ENCODE measurements at places on chromosomes 4 and X.
A peak's percentile ranks its signal among the peaks of the same experiment; 100 is the strongest.

DNA sequence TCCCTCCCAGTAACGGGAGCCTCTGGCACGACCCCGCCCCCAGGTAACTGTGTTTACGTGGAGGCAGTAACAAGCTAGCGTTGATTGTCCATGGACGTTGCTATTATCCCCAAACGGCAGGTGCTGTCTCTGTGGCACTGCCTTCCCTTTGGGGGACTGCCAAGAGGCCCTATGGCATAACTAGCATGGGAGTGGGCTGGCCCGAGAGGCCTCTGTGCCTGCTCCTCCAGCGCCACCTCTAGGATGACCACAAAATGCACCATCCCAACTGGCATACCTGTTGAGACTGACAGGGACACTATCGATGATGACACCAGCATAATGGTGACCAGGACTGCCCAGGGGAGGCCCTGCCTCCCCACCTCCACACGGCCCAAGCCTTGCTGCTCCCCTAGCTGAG is 1.5 kb downstream of the SRPK3 start:
- DNase-seq, result no peak

DNA sequence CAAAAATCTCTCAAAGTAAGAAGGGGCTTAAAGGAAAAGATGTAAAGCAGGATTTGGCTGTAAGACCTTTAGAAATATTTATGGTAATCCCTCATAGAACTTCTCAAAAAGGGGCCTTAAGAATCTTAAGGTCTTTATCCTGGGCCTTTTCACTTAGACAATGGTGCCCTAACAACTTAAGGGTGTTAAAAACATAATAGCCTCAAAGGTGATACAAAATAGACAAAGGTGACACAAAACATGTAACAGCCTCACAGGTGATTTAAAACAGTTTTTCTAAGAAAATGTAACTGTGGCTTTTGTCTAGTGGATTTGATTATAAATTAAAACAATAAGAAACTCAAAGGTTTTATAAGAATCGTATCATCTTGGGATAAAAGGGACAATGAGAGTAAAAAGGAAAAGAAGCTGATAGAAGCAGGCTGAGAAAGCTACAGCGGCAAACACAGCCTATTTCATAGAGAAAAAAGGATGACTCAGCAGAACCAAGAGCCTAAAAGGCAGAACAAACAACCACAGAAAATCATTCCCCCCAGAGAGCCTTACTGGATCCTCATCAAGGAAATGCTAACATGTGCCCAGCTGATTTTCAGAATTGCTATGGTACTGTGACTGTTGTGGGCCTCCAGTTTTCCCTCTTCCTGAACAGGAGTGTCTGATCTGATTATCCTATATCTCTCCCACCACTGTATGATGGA is 164.3 kb downstream of the STPG2 start:
- no peak for DNase-seq

DNA sequence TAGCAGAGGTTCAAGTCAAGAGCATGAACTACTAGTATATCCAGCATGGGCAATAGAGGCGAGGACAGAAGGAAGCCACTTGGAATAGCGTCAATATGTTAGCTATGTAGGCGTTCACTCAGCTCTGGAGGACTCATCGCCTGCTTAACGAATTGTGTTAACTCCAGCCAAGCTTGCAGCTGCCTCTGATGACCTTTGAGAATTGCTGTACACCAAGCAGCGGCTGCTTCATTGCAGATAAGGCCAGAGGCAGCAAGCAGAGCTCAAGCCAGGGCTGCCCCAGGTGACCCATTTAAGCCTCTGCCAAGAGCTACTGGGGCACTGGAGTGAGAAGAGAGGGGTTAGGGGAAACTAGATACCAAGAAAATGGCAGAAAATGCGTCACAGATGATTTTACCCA is 160.2 kb upstream of the IGFBP7 start:
- peak; percentile 77 for DNase-seq

GRCh38 chr4:171376724-171377123 is 436.5 kb upstream of the GALNTL6 start:
- no peak for DNase-seq

DNA sequence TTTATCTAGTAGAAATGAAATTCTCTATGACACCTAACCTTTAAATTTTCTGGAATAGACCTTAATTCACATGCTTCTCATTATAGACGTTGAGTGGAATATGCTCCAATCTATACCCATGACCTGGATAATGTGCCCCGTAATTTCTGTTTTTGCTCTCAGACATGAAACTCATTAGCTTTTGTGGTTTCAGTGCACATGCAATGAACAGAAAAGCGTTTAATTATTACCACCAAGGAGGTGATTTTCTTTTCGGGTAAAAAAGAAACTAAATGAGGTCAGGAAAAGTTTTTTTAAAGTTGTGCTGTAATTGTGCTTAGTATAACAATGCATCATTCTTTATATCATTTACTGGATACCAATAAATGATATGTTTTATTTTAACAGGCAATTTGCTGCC is 1703.9 kb upstream of the TENM3 start:
- no peak for DNase-seq

- no peak for DNase-seq
These were observed 56.1 kb downstream of the SLC9A6 start for GRCh38 chrX:136041254-136041812.

DNA sequence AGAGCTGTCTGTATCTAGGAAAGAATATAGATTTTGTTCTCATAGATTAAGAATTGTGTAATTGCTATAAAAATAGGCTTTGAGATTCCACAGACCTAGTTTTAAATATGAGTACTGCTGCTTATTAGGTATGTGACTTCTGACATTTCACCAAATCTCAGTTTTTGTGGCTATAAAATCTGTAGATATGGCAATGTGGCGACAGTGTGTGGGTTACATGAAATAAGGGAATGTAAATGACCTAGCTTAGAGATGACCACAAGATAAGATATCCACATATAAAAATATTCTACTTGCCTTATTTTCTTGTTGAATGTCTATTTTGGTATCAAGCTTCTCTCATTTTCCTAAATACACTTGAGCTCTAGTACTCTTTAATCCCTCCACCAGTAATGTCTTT is 193.8 kb downstream of the UNC5C start:
- no peak for DNase-seq

DNA sequence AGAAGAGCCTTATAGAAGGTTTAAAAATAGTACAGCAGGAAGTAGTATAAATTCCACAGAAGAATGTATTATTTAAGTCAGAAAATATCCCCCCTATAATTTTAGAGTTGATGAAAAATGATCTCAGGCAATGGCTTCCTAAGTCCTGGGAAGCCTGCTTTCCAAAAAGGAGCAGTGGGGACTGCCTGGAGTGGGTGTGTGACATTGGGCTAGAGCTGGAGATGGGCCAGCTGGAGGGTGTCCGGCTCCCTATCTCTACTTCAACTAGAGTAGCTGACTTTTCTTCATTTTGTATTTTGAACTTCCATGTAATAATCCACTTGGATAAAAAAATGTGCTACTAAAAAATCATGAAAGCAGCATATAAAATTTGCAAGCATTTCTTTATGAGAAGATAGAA is 253.9 kb downstream of the ANK2 start:
- peak; percentile 70 for DNase-seq

DNA sequence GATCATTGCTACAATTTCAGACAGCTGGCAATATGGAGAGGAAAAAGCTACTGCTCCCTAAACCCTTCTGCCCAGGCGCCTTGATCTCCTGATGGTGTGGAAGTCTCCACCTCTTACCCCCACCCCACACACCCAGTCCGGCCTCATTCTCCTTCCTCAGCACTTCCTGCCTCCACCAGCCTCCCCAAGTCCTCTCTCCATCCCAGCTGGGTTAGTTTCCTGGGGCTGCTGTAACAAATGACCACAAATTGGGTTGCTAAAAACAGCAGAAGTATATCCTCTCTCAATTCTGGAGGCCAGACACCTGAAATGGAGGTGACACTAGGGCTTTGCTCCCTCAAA is 1.1 kb upstream of the CCNQ start:
- no peak for DNase-seq

DNA sequence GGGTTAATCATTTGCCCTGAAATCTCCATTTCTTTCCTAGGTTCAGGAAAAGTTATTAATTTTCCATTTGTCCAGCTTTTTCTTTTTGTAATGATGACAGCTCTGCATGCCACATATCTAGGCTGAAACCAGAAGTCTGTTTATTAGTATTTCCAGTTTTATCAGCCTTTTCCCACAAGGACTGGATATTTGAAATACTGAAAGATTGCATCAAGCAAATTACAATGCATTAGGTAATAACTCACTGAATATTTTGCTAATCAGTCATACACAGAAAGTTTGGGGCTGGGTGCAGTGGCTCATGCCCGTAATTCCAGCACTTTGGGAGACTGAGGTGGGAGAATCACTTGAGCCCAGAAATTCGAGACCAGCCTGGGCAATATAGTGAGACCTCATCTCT is 21.5 kb downstream of the SLC9A7 start:
- DNase-seq, result no peak

GRCh38 chr4:122992057-122992456 is 69.7 kb upstream of the NUDT6 start:
- DNase-seq, result no peak

GRCh38 chrX:2261831-2262667 is 238.7 kb downstream of the DHRSX start:
- peak; percentile 43 for DNase-seq

- DNase-seq, result no peak
These were observed 106.5 kb downstream of the EFNB1 start for GRCh38 chrX:68935362-68935761.

DNA sequence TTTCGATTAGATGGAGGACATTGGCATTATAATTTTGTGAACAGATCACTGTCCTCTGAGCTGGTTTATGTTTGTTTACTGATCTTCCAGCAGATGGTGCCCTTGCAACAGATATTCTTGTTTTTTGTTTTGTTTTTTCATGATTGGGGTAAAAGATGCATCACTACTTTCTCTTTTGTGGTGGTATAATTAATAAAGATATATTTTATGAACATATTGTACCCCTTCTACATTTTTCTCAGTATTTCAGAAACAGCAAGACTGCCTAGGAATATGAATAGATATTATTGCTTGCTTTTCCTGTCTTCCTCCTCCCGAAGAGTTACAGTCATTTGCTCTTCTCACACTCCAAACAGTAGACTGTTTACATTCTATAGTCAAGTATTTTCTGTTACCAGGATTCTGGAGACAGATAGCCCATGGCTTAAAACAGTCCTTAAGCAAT is 905.2 kb downstream of the TRAM1L1 start:
- no peak for DNase-seq

GRCh38 chr4:55278316-55278715 is 67.7 kb upstream of the SRD5A3 start:
- no peak for DNase-seq

- no peak for DNase-seq
These were observed 48.5 kb downstream of the TLL1 start for GRCh38 chr4:165921546-165921945.

DNA sequence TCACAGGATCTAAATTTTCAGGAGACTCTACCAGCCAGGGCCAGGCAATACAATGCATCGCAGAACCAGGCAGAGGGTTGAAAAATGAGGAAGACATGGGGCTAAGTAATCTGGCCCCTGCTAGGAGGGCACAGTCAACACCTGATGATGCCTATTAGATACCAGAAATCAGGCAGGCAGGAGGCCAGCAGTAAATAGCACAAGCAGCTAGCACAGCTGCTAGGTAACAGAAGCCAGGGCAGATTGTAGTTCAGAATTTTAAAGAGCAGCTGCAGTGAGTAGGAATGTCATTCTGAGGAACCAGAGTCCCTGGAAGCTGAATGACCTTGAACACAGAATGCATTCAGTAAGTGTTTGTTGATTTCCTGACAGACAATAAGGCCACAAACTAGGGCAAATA is 38.8 kb upstream of the TRPC5OS start:
- no peak for DNase-seq

DNA sequence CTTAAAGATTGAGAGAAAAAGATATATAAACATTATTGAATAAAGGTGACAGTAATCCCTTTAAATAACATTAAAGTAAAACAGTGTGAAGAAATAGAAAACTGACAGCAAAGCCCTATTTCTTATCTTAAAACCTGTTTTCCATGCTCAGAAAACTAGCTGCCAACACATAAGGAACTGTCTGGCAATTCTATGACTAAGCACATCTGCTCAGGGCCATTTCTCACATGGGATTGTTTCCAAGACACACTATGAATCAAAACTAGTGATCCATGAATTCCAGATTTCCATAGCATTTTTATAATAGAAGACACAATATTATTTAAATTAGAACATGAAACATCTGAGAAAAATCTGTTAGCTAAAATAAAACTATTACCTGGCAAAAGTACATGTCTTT is 113.4 kb downstream of the SCLT1 start:
- DNase-seq, result no peak

GRCh38 chr4:56464581-56464980 is 2.8 kb upstream of the SRP72 start:
- no peak for DNase-seq

GRCh38 chrX:70970482-70970995 is 39.6 kb upstream of the SLC7A3 start:
- no peak for DNase-seq
